ENCODE measurements at places on chromosomes 1 and 21. TPM values are rescaled to one million over a fixed set of nuclear protein-coding genes. Genes with fewer than 3 reads are reported as not detected.

- DNase-seq = no peak
Observed at GRCh38 chr1:183470961-183471742, 1.1 kb upstream of the SMG7 start.

DNA sequence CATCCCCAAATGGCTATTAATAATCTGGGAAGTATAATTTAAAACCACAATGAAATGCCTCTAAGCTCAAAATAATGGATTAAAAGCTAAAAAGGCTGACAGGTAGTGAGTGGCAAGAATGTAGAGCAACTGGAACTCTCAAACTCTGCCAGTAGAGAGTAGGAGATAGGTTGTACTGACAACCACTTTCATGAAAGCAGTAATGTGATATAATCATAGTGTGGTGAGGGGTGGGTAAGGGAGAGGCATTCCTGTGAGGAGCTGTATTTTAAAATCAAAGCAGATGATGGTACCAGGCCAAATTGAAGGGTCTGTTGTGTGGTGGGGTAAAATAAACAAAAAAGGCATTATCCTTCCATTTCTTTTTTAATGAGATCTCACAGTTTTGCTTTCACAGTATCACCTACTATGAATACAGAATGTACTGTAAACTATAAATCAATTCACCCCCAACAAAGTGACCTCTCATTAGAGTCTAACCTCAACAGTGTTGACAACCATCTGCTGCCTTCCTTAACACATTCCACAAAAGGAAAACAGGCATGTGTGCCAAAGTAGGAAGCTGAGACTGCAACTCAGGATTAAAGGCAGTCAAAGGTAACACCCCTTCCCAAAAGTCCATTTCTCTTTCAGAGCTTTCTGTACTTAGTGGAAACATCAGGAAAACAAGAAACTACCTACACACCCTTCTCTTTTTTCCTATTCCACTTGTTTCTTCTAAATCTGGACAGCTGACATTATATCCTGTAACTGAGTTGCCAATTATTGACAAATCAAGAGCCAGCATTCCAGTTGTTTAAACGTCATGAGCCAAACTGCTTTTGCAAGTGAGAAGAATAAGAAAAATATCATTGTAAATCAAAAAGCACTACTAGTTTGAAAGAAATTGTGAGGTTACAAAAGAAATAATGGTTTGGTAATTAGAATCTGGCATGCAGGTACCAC lies 130.8 kb downstream of the FAF1 start:
- no peak for DNase-seq

DNA sequence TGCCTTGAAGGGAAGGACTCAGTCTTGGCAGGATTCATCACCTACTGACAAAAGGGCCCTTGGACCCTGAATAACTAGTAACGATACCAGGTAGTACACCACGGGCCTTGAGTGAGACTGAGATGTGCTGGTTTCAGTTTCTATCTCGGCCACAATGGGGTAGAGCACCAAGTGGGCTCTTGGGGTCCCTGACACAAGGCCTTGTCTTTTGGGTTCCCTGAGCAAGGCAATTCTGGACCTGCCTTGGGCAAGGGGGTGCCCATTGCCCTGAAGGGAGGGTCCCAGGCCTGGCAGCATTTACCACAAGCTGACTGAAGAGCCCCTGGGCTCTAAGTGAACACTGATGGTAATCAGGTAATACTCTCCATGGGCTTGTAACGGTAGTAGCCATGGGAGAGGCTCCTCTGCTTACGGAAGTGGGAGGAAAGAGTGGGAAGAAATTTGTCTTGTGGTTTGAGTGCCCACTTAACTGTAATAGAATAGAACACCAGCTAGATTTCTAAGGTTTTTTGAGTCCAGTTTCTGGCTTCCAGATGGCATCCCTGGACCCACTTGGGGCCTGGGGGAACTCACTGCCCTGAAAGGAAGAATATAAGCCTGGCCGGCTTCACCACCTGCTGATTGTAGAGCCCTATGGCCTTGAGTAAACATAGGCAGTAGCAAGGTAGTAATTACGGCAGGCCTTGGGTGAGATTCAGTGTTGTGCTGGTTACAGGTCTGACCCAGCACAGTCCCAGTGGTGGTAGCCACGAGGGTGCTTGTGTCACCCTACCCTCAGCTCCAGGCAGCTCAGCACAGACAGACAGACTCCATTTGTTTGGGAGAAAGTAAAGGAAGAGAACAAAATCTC lies 58.5 kb downstream of the WDR4 start:
- DNase-seq = no peak

GRCh38 chr21:31987696-31988095 lies 114.9 kb downstream of the HUNK start:
- no peak for DNase-seq

DNA sequence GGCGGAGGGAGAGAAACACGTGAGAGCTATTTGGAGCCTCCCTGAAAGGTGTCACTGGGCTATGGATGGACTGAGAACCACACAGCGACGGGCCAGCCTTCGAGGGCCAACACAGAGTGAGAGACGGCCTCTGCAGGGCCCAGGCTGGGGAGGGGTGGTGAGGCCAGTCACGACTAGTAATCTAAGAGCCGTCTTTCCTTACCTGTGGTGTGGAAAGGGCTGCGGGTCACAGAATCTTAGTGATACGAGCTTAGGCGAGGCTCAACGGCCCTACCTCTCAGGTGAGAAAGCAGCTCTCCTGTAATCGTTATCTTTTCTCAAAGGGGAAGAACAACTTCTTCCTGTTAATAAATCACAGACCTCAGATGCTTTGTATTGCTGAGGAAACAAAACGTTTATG lies 33.4 kb upstream of the COX20 start:
- no peak for DNase-seq

DNA sequence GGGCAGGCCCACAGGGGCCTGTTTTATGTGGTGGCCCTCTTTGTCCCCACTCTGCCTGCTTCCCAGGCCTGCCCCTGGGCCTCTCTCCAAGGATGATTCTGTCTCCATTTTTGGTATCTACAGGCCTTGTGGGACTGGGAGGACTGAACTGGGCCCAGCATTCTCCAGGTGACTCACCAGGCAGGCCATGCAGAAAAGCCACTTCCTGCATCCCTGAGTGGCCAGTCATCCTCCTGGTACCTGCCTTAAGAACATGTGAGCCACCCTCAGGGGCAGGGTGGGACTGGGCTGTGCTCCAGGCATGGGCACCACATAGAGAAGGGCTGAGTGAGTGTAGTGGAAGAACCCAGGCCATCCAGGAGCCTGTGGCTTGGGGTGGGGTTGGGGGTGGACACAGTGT lies 20.0 kb upstream of the BCAR3 start:
- DNase-seq = peak; percentile 100

GRCh38 chr1:40140211-40140973 lies 20.8 kb upstream of the RLF start:
- no peak for DNase-seq

- DNase-seq = no peak
Observed at GRCh38 chr1:54745274-54745673, 19.0 kb downstream of the PARS2 start.

The MEX3A gene
- total RNA-seq = 34.5 TPM

The DEGS1 gene
- 66.2 TPM for total RNA-seq

DNA sequence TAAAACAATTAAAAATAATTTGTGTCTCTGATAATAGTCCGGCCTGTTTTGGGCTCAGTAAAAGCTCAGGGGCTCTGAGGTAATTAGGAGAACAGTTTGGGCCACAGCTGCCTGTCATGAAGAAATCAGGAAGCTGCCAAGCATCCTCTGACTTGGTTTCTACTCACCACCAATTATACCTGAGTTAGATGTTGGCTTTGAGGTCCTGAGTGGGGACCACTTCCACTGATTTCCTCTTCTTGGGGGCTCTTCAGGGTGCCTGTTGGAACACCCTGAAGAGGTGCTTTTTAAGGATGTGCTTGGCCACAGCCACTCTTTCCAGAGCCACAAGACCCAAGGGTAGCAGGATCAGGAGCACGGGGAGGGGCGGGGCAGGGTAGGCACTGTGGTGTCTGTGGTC lies 10.9 kb downstream of the SLC6A17 start:
- DNase-seq = no peak

The SH2D5 gene
- total RNA-seq = 17.5 TPM

The MPC2 gene
- total RNA-seq = 15.4 TPM

All from kidney epithelial cell (primary cell).